GDM1 (cell line): ENCODE measurements at places on chromosomes 2 and 18.

- DNase-seq, result no peak
Observed at GRCh38 chr2:112540906-112541305, 1.4 kb upstream of the POLR1B start.

- no peak for DNase-seq
Observed at GRCh38 chr2:155218292-155218924, 519.9 kb downstream of the KCNJ3 start.

- no peak for DNase-seq
Observed at GRCh38 chr2:219500135-219500534, 1.4 kb downstream of the GMPPA start.

DNA sequence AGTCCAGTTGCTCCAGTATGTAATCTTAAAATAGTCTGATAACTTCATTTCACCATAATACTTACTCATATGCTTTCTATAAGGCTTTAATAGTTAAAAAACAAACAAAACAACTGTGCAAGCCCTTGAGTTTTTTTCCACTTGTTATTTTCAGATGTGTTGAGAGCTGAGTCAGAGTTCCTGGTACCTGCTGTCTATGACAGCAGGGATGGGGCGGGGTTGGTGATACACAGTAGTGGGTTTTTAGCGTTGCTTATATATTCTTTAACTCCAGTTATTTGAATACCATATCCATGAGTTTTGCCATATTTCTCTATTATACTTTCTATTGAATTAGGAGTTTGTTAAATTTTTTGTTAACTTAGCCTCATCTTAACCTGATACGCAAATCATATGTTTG lies 5.0 kb downstream of the NAPG start:
- DNase-seq, result no peak

GRCh38 chr2:157363612-157364101 lies 38.0 kb upstream of the ERMN start:
- DNase-seq, result no peak

GRCh38 chr2:207830778-207831438 lies 61.2 kb upstream of the FZD5 start:
- DNase-seq, result no peak

DNA sequence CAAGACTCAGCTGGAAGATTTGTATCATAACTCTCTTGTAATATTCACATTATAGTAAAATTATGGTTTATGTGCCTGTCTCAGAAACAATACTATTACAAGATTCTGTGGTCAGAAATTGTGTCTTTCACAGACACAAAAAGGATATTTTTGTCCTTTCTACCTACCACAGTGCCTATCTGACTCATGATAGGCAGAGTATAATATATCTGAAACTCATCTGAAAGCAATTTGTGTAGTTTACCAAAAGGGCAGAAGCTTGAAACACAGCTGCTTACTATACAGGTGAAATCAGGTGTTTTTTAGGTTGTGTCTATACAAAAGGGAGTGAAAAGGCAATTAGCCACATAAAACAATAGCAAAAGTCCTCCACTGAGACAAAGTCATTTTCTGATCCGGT lies 10.9 kb downstream of the TMEM200C start:
- no peak for DNase-seq

- no peak for DNase-seq
Observed at GRCh38 chr2:140509765-140510164, 1621.1 kb downstream of the LRP1B start.

GRCh38 chr2:6788614-6789013 lies 77.1 kb downstream of the CMPK2 start:
- no peak for DNase-seq

DNA sequence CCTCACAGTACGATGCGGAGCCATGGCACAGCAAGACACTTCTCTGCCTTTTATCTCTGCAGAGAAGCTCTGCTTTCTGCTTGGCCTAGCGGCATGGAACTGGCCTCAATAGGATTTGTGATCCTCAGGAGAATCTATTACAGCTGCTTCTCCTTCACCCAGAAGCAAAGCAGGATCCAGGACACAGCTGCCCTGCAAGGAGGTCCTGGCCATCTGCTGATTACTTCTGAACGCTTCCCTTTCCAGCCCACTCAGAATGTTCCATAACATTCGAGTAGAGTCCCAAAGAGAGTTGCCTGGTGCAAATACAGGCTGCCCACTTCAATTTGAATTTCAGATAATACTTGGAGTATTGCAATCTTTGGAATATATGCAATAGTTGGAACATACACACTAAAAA lies 29.2 kb upstream of the KCNS3 start:
- DNase-seq, result no peak

DNA sequence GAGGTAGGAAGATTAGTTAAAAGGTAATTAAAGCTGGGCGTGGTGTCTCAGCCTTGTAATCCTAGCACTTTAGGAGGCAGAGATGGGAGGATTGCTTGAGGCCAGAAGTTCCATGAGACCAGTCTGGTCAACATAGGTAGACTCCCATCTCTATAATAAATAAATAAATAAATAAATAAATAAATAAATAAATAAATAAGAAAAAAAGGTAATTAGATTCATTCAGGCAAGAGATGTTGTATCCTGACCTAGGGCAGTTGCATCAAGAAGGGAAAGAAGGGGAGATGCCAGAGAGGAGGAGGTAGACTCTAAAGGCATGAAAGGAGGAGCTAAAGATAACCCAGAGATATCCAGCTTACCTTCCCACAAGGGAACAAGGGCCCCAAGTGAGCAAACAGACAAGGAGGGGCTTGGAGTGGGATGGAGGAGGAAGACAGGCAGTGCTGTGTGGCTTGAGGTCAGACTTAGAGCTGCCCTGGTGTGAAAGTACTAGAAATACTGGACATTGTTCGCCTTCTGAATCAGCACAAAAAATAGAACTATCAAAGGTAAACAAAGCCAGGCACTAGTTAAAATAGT lies 7.4 kb upstream of the RAB1A start:
- DNase-seq, result no peak

- DNase-seq, result no peak
Observed at GRCh38 chr2:160418853-160419252, 74.8 kb downstream of the RBMS1 start.

GRCh38 chr2:45412754-45413379 lies 198.2 kb downstream of the SRBD1 start:
- no peak for DNase-seq

- DNase-seq, result no peak
Observed at GRCh38 chr2:211408483-211408891, 852.1 kb downstream of the CPS1 start.

GRCh38 chr18:6411382-6411781 lies 3.3 kb downstream of the L3MBTL4 start:
- DNase-seq, result no peak

DNA sequence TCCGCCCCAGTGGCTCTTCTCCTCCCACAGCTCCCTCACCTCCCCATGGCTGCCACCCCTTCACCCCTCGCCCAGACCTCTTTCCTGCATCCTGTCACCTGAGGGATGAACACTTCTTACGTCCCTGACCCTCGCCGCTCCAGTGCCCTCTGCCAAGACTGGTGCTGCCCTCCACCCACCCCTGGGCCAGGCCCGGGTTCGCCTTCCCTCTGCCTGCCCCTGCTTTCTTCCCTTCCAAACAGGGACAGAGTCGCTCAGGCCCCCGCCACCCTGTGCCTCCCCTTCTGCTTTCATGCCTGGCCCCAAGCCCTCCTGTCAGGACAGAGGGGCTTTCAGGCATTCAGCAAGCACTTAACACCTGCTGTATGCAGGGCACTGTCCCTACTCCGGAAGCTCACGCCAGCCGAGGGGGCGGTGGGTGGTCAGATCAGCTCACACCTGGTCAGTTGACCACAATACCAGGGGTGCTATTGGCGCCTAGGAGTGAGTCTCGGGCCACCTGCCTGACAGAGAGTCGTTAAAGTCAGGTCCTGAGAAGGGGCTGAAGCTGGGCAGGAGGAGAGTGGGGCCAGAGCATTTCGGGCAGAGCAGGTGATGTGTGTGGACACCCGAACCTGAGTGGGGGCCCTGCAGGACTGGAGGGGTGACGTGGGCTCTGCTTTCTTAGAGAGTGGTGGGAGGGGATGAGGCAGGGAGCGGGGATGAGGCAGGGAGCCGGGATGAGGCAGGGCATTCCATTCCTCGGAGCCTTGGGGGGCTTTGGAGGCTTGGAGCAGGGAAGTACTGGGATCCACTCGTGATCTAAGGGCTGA lies 26.0 kb upstream of the HPCAL1 start:
- no peak for DNase-seq

DNA sequence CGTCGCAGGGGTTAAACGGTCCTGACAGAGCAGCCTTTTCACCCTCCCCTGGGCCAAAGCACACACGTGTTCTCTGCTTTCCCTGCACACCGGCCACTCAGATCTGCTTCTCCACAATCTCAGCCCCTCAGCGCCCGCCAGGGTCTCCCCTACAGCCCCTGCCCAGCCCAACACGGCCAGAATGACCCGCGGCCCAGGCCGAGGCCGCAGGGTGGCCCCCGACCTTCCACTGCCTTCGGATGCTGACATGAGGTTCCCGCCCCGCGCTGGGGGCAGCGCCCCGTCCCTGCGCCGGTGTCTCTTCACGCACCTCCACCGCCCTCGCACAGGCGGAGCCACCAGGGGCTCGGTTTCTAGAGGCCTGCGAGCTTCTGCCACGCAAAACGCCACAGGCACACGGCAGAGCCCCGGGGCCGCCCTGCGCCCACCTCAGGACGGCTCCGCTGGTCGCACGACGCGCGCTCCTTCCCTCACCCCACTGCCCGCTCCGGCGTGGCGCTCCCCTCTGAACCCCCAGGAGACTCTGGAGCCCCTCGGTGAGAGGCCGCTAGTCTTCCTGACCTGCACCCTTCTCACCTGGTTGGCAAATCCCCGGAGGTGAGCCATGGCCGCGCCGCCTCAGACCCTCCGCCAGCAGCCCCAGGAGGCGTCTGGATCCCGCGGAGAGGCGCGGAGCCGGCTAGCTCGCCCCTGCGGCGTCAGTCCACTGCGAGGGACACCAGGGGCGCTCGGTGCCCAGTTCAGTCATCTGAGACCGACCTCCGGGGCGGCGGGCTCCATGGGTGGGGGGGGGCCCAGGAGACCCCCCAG lies 749 bp downstream of the STK25 start:
- DNase-seq, result no peak

DNA sequence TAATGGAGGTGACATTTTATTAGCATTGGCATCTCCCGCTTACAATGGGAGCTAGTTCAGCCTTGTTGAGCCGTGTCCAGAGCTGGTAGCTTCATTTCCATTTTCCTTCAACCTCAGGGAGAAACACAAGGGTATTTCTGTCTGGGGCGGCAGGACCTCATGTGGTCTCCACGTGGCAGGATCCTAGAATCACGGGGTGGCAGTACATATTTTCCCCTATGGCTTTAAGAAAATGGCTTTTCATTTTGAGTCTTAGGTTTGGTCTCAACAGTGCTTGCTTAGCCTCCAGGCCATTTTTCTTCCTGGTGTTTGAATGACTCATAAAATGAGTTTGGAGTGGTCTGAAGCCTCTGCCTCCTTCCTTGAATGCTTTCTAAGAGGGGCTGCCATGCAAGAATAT lies 20.3 kb downstream of the CABLES1 start:
- no peak for DNase-seq

DNA sequence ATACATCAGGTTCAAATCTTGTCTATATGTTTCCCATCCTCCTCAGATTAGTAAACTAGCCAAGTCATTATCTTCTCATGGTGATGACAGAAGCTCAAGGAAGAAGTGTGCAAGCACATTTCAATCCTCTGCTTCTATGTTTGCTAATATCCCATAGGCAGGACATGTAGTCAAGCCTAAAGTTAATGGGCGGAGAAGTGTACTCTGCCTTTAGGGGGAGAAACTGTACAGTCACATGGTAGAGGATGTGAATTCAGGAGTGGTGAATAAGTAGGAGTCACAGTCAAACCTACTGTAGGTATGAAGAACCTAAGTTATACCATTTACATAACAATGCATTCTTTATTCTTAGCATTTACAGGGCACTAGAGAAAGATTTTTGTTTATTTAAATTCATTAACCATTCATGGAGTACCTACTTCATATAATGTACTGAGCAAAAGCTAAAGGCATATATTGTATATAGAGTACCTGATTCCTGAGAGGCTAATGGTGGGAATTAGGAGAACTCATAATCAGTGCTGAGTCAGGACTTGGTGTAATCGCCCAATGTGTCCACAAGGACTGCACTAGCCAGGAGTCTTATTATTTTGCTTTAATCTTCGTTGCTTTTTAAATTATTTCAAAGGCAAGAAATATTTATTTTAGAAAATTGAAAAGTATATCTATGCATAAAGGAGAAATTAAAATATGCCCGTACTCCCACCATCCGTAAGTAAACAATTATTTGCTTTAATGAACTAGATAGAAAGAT lies 394.3 kb upstream of the ETAA1 start:
- DNase-seq, result no peak

DNA sequence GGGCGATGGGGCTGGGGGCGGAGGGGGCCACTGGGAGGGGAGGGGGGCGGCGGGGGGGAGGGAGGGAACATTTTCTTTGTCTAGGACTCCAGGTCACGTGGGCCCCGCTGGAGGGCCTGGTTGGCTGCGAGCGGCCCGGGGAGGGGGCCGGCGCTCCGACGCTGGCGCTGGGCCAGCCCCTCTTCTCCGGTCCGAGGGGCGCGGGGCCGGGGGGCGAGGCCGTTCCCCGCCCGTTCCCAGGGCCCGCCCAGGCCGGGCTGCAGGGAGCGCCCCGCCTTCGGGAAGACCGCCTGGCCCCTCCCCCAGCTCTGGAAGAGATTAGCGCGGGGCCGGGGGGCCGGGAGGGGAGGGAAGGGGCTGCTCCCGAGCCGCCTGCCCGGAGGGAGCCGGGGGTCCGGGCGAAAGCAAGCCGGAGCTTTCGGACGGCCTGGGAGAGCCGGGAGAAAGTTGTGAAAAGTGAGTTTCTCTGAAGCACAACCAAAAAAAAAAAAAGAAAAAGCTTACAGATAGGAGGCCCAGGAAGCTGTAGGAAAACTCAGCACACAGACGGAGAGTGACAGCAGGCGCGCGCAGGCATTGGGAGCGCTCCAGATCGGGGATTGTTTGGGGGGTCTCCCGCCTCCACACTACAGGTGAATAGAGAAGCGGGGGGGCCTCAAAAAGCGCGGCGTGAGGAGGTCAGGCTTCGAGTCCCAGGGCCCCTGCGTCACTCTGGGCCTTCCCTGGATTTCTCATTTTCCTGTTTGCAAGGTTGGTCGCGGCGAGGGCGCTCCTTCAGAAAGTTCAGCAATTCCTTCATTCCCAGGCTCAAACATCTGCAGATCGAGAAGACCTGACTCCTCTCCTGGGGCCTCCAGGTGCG lies 84.1 kb upstream of the POMC start:
- no peak for DNase-seq

- DNase-seq, result no peak
Observed at GRCh38 chr18:24595561-24596031, 135.2 kb downstream of the HRH4 start.

DNA sequence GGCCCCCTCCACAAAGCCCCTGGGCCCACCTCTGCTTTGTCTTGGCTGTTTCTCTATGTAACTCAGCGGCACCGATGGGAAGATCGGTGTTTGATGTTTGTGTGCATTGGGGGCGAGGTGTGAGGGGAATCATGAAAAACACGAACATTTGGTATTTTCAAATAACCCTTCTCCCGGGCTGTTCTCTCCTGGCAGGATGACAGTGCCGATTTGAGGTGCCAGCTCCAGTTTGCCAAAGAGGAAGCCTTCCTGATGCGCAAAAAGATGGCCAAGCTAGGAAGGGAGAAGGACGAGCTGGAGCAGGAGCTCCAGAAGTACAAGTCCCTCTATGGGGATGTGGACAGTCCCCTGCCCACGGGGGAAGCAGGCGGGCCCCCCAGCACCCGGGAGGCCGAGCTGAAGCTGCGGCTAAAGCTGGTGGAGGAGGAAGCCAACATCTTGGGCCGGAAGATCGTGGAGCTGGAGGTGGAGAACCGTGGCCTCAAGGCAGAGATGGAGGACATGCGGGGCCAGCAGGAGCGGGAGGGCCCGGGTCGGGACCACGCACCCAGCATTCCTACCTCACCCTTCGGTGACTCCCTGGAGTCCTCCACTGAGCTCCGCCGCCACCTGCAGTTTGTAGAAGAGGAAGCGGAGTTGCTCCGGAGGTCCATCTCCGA lies 78.1 kb downstream of the MTCL1 start:
- DNase-seq, result no peak

- DNase-seq, result no peak
Observed at GRCh38 chr2:24920809-24921441, 888 bp upstream of the ADCY3 start.
